ENCODE measurements at places on chromosomes 11 and 22.

GRCh38 chr11:47570651-47571356 is 5.4 kb downstream of the PTPMT1 start:
- no peak for DNase-seq

DNA sequence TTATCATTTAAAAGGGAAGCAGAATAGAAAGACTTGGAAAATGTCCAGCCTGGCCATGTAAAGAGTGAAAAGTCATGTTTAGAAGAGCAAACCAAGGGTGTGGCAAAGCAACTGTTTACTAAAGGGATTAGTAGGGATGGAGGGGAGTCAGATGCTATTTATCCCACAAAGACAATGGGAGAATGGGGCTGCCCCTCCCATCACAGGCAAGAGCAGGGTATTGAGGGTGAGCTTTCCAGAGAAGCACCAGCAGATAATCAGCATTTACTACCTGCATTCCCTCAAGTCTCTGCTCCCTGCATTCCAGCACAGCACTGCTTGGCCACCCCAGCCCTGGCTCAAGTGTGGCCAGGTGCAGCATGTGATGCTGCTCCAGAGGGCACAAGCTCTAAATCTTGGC is 18.5 kb upstream of the QSER1 start:
- DNase-seq = no peak

DNA sequence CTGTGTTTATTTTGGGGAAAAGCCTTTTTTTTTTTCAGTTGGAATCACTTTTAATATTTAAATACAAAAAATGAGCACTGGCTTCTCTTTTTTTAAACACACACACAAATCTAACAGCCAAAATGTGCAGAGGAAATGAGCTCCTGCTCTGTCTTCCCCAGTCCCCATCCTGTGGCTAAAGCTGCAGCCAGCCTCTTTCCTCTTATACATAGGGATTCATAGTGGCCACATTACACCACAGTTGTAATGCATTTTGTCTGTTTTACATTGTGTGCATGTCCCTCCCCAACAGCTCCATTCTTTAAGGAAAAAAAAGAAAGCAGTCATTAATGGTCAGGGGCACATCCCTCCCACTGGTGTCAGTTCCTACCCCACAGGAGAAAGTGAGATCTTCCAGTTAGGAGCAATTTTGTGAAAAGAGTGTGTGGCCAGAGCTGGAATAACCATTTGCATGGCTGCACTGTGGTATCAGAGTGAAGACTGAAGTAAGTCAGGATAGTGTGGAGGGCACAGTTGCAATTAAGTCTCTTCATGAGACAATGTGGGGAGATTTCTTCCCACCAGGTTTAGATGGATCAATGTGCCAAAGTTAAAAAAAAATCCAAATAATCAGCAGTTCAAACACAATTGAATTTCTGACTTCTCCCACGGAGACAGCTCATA is 220.6 kb downstream of the TMEM135 start:
- DNase-seq = no peak

DNA sequence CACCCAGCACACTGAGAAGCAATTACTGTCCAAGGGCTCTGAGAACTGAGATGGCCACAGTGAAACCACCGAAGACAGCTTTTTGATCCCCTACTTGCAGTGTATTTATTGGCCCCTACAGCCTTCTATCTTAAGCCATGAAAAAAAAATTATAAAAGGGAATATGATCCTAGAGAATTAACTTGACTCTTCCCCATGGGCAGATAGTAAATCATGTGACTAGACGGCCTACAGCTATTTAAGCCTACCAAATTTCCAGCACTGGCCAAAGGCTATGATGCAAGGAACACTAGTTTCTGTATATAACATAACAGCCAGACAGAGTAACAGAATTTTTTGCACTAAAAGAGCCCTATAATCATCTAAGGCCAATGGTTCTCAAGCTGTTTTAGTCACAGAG is 53.8 kb downstream of the KCNA4 start:
- DNase-seq = no peak

GRCh38 chr11:33735271-33736147 is 714 bp downstream of the CD59 start:
- peak; percentile 66 for DNase-seq

GRCh38 chr11:36478700-36479329 is 31.3 kb downstream of the TRAF6 start:
- peak; percentile 23 for DNase-seq
